WTC11 (cell line): ENCODE measurements at places on chromosomes 13 and 19.

DNA sequence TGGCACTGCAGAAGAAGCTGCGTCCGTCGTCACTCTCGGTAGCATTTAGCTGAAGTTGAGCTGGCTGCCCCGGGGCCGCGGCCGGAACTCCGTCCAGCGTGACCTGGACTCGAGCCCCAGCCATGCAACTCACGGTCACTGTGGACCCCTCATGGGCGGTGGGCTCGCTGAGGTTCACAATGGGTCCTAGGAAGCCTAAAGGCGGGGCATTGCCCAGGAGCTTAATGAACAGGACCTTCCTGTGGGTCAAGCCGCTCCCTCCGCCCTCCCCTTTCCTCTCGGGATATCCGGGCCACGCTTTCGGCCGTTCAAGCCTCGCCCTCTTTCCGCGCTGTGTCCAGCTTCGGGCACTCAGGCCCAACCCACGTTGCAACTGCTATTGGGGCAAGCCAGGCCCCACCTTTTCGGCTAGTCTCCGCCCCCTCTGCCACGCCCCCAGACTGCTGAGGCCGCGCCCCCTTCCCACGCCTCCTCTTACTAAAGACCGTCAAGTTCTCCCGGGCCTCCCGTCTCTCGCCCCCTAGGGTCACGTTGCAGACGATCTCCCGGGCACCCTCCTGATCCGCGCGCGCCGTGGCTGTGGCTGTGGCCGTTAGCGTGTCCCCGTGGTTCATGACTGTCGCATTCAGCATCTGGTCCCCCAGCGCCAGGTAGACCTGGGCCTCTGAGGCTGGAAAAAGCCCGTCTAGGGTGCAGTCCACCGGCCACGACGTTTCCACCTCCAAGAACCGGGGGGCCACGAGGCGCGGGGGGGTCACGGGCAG lies 1.4 kb upstream of the RAVER1 start:
- peak; percentile 95 for DNase-seq

- DNase-seq = no peak
These were observed 86.9 kb downstream of the ZNF254 start for GRCh38 chr19:24173882-24174281.

GRCh38 chr13:98977568-98978265 lies at the start of gene DOCK9:
TSS of gene DOCK9 (minus strand) at chr13:98978064. CDS start at chr13:98977909, 155 bp downstream.
- peak; percentile 31 for DNase-seq

GRCh38 chr13:80400164-80400864 lies 59.4 kb upstream of the SPRY2 start:
- no peak for DNase-seq

DNA sequence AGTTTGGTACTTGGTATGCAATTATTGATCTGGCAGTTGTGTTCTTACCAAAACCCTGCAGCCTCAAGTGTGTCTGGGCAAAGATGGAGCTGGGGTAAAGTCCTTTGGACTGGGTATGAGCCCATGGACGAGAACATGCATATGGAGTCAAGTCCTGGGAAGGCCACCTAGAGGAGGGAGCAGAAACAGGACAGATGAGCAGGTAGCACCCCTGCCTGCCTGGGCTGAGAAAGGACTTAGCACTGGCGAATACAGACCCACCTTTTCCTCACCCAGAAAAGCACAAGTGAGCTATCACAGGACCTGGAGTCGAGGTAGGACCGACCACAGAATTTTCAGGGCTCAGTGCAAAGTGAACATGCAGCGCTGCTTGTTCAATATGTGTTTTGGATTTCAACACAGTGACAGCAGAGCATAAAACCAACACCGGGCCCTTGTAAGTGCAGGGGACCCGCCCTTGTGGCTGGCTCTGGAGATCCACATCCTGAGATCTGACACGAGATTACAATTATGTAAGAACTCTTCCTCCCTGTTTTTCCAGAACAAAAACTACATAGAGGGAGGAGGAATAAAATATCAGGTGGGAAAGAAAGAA lies 25.9 kb downstream of the IGFL2 start:
- DNase-seq = no peak

GRCh38 chr19:10846500-10847202 lies 1.6 kb upstream of the C19orf38 start:
- DNase-seq = no peak

DNA sequence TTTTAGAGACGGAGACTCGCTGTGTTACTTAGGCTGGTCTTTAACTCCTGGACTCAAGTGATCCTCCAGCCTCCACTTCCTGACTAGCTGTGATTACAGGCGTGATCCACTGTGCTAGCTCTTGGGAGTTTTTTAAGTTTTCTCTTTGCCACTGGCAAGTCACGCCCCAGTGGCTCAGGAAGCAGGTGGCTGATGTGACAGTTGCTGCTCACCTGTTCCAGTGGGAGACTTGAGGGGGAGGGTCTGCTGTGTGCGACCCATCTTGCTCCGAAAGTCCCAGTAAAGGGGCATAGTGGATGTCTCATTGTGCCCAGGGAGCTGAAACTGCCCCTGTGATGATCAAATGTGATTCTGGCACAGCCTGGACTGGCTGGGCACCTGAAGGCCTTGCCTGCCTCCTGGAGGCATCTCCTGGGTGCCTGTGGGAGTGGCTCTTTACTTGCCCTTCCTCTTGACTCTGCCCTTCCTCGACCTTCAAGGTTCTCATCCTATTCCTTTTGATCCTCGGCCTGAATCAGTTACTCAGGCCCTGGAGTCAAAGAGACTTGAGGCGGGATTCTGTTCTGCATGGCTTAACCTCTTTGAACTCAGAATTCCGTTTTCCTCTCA lies 7.8 kb downstream of the SMARCA4 start:
- no peak for DNase-seq

- DNase-seq = no peak
These were observed 3.0 kb upstream of the RASL11A start for GRCh38 chr13:27267596-27267995.

DNA sequence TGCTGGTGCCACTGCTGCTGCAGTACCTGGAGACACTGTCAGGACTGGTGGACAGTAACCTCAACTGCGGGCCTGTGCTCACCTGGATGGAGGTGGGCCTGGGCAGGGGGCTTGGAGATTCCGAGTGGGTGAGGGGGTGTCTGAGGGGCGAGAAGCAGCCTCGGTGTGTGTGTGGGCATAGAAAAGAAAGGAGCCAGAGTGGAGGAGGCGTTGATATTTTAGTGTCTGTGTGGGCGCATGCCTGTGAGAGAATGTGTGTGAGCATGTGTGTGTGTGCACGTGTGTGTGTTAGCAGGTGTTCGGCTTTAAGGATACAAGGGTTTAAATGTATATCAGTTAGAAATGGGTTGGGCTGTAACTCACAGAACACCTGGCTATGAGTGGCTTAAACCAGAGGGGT lies 3.7 kb downstream of the ARHGAP33 start:
- no peak for DNase-seq

DNA sequence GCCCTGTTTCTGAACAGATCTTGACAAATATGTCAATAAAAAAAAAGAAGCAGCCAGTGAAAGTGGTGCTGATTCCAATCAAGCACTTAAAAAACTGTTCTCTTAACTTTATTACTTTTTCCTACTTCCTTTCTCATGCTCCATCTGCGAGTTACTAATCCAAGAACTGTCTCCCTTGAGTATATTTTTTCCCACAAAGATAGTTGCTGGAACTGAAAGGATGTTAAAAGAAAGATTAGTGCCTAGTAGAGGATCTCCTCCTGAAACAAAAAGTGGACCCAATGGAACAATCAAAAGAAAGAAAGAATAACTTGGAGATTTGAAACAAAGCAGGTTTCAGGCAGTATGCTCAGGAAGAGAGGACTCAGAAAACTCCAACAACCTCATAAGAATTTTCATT lies 1034.8 kb downstream of the PCDH17 start:
- DNase-seq = no peak

DNA sequence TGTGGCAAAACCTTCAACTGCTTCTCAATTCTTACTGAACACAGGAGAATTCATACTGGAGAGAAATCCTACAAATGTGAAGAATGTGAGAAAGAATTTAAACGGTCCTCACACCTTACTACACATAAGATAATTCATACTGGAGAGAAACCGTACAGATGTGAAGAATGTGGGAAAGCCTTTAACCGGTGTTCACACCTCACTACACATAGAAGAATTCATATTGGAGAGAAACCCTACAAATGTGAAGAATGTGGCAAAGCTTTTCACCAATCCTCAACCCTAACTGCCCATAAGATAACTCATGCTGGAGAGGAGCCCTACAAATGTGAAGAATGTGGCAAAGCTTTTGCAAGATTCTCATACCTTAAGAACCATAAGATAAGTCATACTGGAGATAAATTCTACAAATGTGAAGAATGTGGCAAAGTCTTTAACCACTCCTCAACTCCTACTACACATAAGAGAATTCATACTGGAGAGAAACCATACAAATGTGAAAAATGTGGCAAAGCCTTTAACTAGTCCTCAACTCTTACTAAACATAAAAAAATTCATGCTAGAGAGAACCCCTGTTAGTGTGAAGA lies 111.7 kb downstream of the ZNF100 start:
- DNase-seq = no peak

DNA sequence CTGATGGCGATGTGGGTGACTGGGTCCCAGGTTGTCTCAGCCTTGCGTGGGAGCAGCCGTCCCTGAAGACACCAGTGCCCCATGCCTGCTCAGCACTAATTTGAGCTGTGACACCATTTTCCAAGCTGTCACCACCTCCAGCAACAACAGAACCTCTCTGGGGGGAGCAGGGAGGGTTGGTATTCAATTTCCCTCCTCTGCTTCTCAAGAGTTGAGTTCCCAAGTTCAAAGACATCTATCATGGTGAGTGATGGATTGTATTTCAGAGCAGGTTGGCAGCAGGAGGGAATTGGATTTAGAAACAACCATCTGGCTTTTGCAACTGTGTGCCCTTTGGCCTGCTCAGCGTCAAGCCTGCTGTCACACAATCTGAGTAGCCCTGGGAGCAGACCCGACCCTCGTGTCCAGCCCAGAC lies 46.9 kb upstream of the UQCRFS1 start:
- DNase-seq = no peak

GRCh38 chr19:52949422-52949821 lies 13.3 kb downstream of the ZNF816 start:
- no peak for DNase-seq

DNA sequence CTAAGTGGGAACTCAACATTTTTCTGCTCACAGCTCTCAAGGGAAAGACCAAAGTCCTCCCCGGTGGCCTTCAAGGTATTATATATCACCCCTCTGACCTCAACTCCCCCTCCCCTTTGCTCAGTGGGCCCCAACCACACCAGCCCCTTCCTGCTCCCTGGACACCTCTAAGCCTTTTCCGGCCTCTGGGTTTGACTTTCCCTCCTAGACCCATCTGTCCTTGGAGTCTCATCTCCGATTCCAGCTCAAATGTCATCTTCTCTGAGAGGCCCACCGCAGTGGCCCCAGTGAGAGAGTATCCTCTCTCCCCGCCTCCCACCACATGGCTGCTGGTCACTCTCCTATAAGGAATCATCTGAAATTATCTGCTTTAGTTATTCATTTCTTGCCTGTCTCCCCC lies 941 bp upstream of the UHRF1 start:
- no peak for DNase-seq

DNA sequence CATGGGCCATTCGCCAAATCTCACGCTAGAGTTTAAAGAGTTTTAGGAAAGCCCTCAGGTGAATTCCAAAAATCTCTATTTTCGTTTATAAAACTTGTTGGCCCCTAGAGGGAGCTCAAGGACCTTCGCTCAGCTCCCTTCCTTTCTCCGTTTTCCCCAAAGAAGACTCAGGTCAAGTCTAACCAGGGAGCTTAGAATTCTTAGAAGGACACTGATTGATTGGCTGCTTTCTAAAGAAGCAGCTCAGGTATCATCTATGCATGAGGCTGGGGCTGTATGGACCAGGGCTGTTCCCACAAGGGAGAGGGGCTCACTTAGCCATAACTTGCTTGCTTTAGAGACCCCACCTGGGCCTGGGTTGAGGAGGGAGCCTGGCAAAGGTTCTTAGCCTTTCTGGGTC lies 20.5 kb downstream of the DZIP1 start:
- peak; percentile 14 for DNase-seq

- DNase-seq = no peak
These were observed 1.1 kb upstream of the ERF start for GRCh38 chr19:42255766-42256745.

DNA sequence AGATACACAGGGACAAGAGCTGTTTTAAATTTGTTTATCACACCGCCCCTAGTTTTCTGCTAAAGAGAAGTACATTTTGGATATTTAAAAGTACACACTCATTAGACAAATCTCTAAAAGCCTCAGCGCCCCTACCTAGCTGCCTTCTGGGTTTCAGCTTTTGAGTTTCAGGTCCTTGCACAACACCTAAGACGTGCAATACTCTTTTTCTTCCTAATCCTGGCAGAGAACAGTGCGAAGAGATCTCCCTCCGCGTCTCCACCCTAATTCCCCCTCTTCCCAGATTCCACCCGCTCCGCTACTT lies 421 bp upstream of the KLF5 start:
- no peak for DNase-seq

DNA sequence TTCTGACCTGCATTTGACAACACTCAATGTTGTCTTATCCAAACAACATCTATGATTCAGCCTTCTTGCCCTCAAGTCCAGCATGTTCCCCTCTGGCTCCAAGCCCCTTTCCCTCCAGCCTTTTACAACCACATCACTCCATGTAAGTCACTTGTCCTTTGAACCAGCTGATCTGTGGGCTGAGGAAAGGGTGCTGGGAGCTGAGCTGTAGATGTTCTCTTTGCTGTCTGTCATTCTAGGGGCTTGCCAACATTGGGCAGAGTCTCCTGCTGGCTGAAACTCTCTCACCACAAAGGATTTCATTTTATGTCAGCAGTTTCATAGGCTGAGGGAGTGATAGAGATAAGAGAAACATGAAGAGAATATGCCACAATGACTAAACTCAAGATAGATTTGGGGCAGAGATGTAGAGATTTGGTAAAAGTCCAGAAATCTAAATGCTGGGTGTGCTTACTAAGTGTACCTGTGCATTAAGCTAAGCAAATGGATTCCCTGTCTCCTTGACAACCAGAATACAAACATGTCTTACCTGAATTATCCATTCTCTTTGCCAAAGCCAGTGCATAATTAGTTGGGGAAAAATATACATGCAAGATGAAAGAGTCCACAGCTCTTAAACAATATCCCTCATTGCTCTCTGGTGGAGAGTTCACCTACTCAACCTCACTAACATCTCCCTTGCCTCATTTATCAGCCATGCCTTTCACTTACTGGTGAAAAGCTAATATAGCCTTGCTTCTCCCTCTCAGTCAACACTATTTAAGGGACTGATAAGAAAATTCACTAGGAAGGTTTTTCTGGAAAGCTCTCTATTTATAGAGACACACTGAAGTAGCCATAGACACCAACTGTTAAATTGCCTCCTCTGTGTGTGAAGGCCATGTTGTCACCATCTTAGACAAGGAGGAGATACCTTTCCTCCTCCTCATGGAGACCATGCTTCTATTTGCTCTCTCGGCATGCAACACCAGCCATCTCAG lies 175.5 kb upstream of the SERP2 start:
- DNase-seq = no peak

GRCh38 chr13:30477346-30478195 lies 11.8 kb upstream of the HMGB1 start:
- peak; percentile 29 for DNase-seq

DNA sequence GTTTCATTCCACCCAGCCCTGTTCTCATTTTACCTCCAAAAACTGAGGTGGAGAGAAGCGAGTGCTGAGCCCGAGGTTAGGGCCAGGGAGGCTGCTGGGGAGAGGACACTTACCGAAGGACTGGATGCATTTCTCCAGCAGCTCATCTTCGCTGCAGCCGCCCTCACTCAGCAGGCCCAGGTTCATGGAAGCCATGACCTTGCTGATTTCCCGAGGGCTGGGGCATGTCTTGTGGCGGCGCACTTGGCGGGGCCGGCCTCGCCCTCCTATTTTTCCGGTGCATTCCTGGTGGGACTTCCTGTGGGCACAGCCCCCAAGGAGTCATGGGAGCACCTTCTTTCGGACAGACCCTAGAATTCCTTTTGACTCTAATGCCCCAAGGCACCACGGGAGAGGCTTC lies 4.2 kb downstream of the RASGRP4 start:
- DNase-seq = no peak

- no peak for DNase-seq
These were observed 7.0 kb upstream of the CEACAM7 start for GRCh38 chr19:41694831-41695635.
